ENCODE measurements at places on chromosomes 1 and 21. TPM values are rescaled to one million over a fixed set of nuclear protein-coding genes. Genes with fewer than 3 reads are reported as not detected.
A peak's percentile ranks its signal among the peaks of the same experiment; 100 is the strongest.

ZNF669 gene
- 6.0 TPM for total RNA-seq

TNFRSF4 gene
- total RNA-seq = 3.5 TPM

GRCh38 chr1:85957760-85958159, 198.8 kb downstream of the COL24A1 start:
- DNase-seq = no peak

- no peak for DNase-seq
Observed at GRCh38 chr1:222950892-222951291, 136.1 kb downstream of the DISP1 start.

DNA sequence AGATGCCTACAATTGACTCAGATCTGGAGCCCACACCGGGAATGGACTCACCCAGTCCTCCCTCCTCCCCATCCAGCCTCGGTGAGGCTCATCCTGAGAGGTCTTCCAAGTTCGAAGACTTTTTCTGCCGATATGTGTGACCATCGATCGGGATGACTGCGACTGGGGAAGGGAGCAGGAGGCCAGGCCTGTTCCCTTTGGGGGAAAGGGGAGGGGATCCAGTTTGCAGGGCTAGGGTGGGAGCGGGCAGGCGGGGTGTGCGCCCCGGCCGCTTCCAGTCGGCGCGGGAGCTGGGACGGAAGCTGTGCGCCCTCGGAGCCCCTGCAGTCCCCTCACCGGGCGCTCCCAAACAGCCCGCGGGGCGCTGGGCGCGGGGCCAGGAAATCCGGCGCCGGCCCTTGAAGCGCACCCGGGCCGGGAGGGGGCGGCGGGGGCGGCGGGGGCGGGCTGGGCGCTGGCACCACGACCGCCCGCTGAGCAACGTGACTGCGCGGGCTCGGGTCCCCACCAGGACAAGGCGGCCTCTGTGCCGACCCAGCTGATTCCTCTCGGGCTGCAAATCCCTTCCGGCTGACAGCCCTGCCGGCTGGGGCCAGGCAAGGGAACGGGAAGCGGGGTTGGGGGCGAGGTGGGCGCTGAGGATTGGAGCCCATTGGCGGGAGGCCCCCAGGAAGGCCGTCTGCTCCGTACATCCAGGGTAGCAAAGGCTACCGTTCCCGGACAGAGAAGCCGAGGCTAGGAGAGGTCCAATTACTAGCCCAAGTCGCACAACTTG, 103.9 kb downstream of the EBNA1BP2 start:
- DNase-seq = peak; percentile 78

DNA sequence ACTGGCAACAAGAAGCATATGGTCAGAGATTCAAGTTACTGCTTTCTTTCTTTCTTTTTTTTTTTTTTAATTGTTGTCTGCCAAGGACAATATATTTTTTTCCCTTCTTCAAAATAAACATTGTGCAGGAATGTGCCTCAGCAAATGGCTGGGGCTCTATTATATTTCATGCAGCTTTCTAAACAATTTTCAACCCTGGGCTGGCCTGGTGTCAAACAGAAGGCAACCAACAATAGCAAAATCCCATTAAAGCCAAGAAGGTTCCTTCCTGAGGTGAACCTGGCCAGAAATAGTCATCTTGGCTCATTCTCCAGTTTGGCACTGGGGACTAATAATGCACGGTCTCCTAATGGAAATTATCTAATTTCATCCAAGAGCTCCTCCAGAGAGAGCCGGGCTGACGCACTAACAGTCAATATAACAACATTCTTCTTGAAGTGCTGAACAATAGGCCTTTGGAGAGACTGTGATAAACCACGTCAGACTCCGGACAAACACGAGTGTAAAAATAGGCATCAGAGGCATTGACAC, 35.7 kb upstream of the HLX start:
- no peak for DNase-seq
